Iris pigment epithelial cell (primary cell): ENCODE measurements at places on chromosomes 3 and 15.

GRCh38 chr3:47746264-47746663, 35.4 kb downstream of the SMARCC1 start:
- no peak for DNase-seq

- DNase-seq = no peak
These were observed 567.3 kb upstream of the ZNF717 start for GRCh38 chr3:76352511-76353284.

DNA sequence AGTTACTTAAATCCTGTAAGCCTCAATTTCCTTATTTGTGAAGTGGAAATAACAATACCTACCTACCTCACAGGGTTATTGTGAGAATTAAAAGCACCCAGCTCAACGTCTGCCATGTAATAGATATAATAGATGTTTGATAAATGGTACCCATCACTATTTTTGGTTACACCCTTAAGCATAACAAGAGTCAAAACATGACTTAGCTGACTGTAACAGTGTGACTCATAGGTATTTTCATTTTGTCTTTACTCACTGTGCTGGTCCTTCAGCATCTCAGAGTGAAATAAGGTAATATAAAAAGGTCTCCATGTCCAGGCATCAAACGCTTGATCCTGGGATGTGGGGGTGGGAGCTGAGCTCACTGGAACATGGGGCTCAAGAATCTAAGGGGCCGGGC, 3.1 kb downstream of the CPLX3 start:
- DNase-seq = no peak

DNA sequence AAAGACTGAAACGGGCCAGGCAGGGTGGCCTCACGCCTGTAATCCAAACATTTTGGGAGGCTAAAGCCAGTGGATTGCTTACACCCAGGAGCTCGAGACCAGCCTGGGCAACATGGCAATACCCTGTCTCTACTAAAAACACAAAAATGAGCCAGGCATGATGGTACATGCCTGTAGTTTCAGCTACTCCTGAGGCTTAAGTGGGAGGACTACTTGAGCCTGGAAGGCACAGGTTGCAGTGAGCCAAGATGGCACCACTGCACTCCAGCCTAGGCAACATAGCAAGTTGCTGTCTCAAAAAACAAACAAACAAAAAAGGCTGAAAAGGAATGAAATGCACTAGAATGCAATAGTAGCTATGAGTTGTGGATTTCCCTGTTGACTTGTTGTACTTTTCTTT, 94.7 kb downstream of the STAG1 start:
- no peak for DNase-seq

- no peak for DNase-seq
These were observed 21.8 kb downstream of the ATRIP start for GRCh38 chr3:48468329-48468731.

DNA sequence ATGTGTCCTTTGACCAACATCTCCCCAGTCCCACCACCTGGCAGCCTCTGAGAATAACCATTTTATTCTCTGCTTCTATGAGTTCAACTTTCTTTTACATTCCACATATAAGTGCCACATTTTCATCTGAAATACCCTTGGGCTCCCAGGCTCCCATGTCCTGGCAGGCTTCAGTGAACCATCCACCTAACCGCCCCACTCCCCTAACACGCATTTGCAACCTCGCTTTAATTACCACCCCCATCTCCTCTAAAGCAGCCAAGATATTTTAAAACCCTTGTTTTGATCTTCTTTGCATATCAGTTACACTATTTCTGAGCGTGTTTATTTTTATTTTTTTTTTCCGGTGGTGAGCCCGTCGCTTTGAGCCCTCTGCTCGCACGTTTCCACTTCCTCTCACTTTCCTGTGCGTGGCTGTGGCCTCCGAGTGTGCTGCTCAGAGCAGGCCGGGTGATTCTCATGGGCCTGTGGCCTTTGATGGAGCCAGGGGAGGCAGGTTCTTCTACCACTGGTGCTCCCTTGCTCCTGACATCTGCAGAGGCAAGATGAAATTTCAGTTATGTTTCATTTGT, 195.4 kb upstream of the LPP start:
- DNase-seq = no peak
